Anterior cingulate cortex (tissue), 58 donors: ENCODE measurements at places on chromosomes 5 and 9.

DNA sequence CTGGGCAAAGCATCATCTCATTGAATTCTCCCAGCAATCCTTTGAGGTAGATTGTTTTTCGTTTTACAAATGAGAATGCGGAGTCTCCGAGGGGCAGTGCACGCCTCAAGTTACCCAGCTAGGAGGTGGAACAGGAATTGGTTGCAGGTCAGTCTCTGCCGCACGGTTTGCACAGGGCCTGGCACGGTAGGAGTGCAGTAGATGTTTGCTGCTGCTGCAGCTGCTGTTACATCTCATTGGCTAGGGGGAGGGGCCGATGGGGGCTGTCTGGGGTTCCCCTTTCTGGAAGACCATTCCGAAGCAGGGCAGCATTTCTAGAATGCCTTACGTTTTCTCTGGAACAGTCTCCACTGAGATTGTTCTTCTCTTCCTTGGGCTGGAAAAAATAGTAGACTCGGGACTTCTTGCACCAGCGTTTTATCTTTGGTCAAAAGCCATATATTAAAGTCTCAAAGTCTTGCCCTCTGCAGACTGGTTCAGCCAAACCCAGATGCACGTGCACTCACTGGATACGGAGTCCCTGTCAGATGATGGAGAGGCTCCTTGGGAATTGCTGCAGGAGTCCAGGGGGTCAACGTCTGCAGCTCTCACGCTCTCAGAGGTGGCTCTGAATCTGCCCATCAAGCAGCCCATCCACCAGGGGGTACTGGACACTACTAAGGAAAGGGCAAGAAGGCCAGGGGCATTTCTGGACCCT, 1.2 kb downstream of the USP20 start:
- DNase-seq, result no peak

GRCh38 chr9:114719290-114719689, 37.3 kb upstream of the TEX48 start:
- DNase-seq, result no peak

DNA sequence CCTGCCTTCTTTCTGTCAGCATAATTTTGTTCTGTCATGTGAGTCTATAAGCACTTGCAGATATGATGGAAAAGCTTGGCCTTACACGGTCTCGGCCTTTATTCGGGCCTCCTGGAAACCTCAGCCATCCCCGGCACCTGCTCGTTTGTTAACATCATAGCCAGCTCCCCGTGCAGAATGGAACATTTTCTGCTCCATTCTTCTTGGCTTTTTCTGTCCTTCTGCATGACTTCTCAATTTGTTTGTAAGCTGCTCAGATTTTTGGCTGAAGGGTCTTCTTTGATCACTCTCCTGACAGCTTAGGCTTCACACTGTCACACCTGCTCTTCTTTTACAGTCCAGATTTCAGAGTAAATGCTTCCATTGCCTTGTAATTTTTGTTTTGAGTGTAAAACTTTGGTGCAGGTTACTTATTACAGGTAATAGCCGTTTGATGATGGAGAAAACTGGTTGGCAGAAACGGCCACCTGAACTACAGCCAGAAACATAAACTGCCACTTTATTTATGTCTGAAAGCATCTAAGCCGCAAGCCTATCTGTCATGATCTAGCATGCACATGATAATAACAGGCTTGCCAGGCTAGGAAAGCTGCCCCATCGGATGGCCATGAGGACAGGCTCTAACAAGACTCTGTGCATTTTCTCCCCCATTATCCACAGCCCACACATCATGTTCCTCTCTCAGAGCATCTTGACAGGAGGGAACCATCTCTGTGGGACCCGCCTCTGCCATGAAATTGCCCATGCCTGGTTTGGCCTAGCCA, 197.0 kb downstream of the AOPEP start:
- no peak for DNase-seq

DNA sequence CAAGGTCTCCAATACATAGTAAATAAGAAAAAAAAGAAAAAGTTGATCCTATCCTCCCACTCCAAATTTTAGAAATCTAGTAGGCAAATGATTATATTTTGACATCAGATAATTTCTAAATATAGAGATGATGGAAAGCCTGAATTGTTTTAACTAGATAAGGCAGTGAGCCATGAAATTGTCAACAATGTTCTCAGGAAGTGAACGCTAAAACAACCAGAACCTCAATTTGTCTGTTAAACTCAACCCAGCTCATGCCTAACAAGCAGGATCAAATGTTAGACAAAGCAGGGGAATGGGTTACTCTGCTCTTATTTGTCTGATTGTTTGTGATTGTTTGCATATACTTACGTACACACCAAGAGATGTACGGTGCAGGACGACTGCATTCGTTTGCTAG, 49.2 kb downstream of the ESM1 start:
- DNase-seq, result no peak

- no peak for DNase-seq
These were observed 155.8 kb upstream of the ZNF608 start for GRCh38 chr5:124902097-124902821.

DNA sequence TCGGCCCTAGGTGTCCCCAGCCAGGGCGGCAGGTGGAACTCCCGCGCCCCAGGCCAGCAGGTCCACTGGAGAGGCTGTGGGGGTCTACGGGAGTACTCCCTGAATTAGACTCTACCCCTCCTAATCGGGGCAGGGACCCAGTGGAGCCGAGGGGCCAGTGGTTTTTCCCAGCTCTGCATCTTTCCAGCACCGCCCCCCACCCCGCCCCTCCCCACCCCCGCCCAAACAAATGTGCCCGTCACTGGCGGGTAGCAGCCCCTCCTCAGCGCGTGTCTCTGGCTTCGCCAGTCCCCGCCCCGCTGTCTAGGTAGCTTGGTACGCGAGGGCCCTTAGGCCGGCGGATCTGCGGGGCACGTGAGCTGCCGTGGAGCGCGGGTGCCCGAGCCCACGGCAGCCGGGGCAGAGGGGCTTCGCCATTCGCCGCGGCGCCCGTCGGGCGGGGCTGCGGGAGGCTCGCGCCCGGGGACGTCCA, 7.0 kb downstream of the UNC5A start:
- DNase-seq, result no peak

DNA sequence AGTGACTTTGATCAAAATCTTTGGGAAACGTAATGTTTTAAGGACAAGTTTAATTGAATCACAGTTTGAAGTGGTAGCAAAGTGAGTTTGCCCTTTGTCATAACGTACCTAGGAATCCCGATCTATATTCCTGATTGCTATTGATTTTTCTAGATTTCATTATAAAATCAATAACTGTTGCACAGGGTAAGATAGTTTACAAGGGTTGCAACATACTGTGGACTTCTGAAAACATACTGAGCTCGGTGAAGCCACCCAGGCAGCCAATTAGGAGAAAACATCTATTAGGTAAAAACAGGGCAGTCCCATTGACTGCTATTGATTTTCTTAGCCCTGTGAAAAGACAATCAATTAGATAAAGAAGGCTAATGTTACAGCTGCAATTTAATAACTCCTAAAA, 659.9 kb downstream of the ISL1 start:
- DNase-seq, result no peak

GRCh38 chr5:39648848-39649227, 224.1 kb upstream of the DAB2 start:
- DNase-seq, result no peak

DNA sequence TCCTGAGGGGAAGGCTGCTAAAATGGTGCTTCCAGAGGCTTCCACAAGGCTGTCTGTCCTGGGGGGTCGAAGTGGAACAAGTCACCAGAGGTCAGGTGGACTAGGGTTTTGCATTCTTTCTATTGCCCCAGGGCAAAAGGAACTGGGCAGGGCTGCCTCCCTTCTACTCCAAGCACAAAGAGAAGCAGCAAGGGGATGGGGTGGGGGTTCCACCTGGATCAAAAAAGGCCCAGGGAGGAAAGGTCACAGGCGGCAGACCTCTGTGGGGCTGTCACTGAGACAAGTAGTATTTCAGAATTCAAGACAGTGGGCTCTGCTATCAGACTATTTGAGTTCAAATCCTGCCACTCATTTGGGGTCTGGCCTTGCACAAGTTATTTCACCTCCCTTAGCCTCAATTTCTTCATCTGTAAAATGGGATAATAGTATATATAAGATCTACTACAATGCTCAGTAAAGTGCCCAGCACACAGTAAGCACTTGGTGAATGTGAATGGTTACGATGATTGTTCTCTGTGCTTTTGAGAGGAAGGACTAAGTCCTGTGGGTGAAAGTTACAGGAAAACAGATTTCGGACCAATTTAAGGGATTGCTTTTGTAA, 1.9 kb upstream of the ARSI start:
- DNase-seq, result no peak
